ENCODE measurements at places on chromosomes 4 and X.

GRCh38 chr4:70178075-70178660 lies 17.4 kb upstream of the ODAM start:
- no peak for DNase-seq

GRCh38 chrX:39755143-39756032 lies 342.4 kb downstream of the BCOR start:
- DNase-seq: peak; percentile 29

DNA sequence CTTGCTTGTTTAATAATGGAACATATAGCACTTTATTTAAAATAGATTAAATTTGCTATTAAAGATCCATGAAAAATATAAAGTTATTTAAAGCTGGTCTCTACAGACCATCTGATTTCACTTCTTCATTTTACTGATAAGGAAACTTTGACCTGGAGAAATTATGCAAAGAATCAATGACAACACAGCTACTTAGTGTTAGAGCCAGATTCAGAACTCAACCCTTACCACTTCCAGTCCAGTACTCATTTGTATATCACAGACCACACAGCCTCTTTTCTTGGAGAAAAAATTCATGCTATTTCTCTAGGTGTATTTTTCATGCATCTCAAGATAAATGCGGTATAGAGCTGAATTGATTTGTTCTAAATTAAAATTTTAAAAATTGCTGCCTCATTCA lies 34.0 kb downstream of the WDFY3 start:
- peak; percentile 28 for DNase-seq

- DNase-seq: no peak
Measured at GRCh38 chr4:141999446-142000143, 363.2 kb downstream of the IL15 start.

DNA sequence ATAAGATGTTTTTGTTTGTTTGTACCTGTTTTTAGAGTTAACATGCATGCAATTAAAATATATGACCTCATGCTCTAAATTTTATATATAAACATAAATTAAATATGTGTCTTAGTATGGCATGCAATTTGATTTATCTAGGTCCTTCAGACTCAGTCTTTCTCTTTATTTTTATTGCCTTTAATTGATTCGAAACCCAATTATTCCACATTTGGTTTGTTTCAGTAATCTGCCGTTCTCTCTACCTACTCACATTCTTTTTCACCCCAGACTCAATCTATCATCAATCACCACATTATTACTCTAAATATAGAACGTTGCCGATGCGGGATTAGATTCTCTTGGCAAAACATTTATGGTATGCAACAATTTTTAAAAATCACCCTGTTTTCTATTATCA lies 1492.8 kb downstream of the RAPGEF2 start:
- no peak for DNase-seq

DNA sequence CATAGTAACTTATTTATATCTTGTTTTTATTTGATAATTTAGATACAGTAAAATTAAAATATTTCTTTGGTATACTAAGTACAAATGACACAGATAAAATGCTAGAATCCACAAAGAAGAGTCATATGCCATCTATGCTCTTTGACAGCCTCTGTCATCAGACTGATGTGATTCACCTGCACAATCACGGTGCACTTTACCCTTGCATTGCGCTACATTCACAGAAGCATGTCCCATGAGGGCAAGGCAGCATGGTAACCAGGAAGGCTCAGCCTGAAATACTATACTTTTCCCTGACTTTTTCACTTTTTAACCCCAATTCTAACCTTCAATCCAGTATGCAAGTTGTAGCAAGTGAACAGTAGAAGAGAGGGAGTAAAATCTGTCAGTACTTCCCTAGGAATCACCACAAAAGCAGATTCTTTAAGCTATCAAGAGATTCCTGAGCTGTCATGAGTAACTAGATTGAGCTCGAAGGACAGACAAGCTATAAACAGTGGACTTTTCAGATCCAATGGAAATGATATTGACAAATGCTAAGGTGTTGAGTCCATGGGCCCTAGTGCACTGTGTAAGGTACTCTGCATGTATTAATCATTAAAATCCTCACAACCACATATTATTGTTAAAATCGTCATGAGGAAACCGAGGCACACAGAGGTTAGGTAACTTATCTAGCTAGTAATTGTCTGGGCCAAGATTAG lies 14.2 kb downstream of the SEC24D start:
- DNase-seq: no peak

DNA sequence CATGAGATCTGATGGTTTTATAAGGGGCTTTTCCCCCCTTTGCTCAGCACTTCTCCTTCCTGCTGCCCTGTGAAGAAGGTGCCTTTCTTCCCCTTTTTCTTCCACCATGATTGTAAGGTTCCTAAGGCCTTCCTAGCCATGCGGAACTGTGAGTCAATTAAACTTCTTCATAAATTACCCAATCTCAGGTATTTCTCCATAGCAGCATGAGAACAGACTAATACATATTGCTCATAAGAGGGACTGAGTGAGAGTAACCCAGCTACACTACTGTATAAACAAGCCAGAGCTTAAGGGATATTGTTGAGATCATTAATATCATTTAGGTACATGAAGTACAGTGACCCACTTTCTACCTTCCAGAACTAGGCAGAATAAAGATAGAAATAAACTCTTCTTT lies 102.9 kb downstream of the TEX13A start:
- no peak for DNase-seq

Measured in inflammatory macrophage treated with lipopolysaccharide for 4 hours (primary cell).